ENCODE measurements at places on chromosomes 16 and 17. TPM values are rescaled to one million over a fixed set of nuclear protein-coding genes. Genes with fewer than 3 reads are reported as not detected.

Gene TMEM92
- total RNA-seq = 14.6 TPM

Gene CDH8
- 1.7 TPM for total RNA-seq

- H3K27ac ChIP-seq = no peak overlapping the region
- DNase-seq = no peak
- peaks cover 53% of the 10 kb centered on the region for H3K4me1 ChIP-seq
Measured at GRCh38 chr16:81453091-81453728, 8.6 kb downstream of the CMIP start.

DNA sequence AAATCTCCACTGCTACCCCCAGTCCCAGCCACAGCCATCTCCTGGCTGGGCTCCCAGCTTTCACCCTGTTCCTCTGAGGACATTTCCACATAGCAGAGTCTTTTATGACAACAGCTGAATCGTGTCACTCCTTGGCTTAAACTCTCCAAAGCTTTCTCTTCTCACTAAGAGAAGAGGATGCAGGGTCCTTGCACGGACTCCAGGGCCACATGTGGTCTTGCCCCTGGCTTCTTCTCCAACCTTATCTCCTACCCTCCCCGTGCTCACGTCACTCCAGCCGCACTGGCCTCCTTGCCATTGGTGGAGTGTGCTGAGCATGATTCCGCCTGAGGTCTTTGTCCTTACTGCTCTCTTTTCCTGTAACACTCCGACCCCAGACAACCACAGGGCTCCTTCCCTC is 39.9 kb upstream of the CCDC182 start:
- H3K4me1 ChIP-seq = no peaks in the 10 kb centered on the region
- H3K36me3 ChIP-seq = no peaks in the 10 kb centered on the region
- DNase-seq = no peak
- H3K4me3 ChIP-seq = no peak overlapping the region

DNA sequence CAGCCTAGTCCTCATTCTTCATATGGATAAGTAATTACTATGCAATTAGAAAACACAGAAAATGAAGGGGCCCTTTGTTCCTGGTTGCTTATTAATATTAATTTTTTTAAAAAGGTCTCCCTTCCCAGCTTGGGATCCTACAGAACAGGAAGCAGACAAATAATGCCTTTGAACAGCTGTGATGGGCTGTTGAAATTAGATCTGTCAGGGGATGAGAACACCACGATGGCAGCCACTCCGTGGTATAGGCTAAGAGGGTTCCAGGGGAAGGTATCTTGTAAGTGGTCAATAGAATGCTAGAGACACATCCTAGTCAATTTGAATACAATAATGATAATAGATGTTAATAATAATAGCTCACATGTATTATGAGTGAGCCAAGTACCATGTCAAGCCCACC is 83.1 kb downstream of the CCDC182 start:
- no peak overlapping the region for H3K27ac ChIP-seq
- no peaks in the 10 kb centered on the region for H3K36me3 ChIP-seq
- no peak overlapping the region for H3K4me3 ChIP-seq
- no peaks in the 10 kb centered on the region for H3K27me3 ChIP-seq
- peaks cover 5% of the 10 kb centered on the region for H3K4me1 ChIP-seq
- DNase-seq = no peak

DNA sequence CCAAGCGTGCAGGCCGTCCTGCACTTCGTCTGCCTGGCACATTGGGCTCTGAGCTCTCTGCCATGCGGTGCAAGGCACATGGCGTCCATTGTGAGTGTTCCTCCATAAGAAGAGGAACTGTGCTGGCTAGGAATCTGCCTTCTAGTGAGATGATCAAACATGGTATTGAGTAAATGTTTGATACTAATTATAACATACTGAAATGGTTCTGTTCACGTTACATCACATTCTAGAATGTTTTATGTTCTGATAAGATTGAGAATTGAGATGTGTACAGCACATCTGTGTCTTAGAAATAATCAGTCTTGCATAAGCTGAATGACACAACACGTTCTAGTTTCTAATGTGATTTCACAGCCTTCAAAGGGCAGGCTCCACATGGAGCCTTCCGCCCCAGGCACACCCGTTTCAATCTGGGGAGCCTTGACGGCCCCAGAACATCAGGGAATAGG is 42.9 kb downstream of the USP10 start:
- peaks cover 5% of the 10 kb centered on the region for H3K36me3 ChIP-seq
- H3K27ac ChIP-seq = no peak overlapping the region
- no peak for DNase-seq
- no peak overlapping the region for H3K4me3 ChIP-seq
- no peaks in the 10 kb centered on the region for H3K27me3 ChIP-seq

Measured in Caco-2 (cell line).